ENCODE measurements at places on chromosomes 7 and 10. TPM values are rescaled to one million over a fixed set of nuclear protein-coding genes. Genes with fewer than 3 reads are reported as not detected.

FXYD4 gene
- total RNA-seq: not detected

FOXI2 gene
- total RNA-seq: not detected

FZD1 gene
- 5.7 TPM for total RNA-seq

DYNC1I1 gene
- total RNA-seq: 4.5 TPM

ARPC1A gene
- 125 TPM for total RNA-seq

LRRD1 gene
- total RNA-seq: 0.44 TPM

ATE1 gene
- 31.6 TPM for total RNA-seq
